ENCODE measurements at places on chromosomes 3 and 15.

DNA sequence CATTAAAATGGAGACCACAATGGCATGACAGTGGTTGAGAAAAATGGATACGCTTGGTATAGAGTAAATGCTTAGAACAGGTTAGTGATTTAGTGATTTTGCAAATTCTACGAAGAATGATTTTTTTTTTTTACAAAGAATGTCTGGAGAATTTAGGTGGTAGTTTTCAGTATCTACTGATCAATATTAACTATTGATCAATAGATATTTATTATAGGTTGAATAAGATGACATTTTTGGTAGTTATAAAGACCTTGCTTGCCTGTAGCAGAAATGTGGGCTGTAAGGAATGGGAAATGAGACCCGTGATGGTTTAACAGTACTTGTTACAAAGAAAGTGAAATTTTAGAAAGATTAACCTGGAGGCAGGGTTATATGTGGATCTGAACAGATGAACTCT lies 137.5 kb downstream of the NR2F2 start:
- H3K36me3 ChIP-seq: no peaks in the 10 kb centered on the region
- peaks cover 54% of the 10 kb centered on the region for H3K27me3 ChIP-seq
- no peak overlapping the region for H3K4me3 ChIP-seq
- no peaks in the 10 kb centered on the region for H3K4me1 ChIP-seq
- no peak overlapping the region for H3K27ac ChIP-seq
- DNase-seq: no peak

DNA sequence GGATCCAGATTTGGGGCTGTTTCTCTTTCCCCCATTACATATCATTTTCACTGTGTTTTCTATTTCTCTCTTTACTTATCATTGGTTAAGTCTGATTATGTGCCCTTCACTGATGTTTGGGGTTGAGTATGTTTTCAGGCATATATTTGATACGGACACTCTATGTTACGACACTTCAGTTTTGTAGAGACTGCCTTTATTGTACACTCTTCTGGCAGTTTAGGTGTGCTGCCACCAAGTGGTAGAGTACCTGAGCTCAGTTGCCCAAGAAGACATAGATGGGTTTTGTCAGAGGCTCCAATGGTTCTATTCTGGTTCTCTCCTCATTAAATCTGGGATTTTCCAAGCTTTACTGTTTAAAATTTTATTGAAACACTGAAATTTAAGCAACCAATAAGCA lies 255.0 kb upstream of the ROPN1 start:
- H3K4me1 ChIP-seq: peaks cover 4% of the 10 kb centered on the region
- peaks cover 21% of the 10 kb centered on the region for H3K27me3 ChIP-seq
- H3K4me3 ChIP-seq: no peak overlapping the region
- DNase-seq: no peak
- no peaks in the 10 kb centered on the region for H3K36me3 ChIP-seq

GRCh38 chr3:149657321-149657925 lies 402 bp downstream of the WWTR1 start:
- H3K27me3 ChIP-seq: peaks cover 18% of the 10 kb centered on the region
- peak overlapping the region; percentile 96 for H3K4me3 ChIP-seq
- no peaks in the 10 kb centered on the region for H3K36me3 ChIP-seq
- DNase-seq: no peak
- peaks cover 12% of the 10 kb centered on the region for H3K4me1 ChIP-seq

- H3K27ac ChIP-seq: no peak overlapping the region
- peaks cover 11% of the 10 kb centered on the region for H3K4me1 ChIP-seq
- no peak for DNase-seq
Measured at GRCh38 chr3:157063926-157064325, 96.0 kb downstream of the CCNL1 start.

DNA sequence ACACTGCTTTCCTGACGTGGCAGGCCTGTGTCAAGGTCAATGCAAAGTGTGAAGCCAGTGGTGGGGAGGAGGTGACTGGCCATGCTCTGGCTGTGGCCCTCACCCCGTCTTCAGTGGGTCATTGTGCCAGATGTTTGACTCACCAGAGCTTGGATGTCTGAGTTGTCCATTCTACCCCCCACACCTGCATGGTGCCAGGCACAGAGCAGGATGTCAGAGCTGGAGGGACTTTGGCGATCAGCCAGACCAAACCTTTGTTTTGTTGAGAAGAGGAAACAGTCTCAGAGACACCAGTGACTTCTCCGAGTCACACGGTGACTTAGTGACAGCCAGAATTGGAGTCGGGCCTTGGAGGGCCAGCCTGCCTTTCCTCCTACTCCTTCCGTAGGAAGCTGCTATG lies 49.5 kb downstream of the SMAD6 start:
- H3K4me1 ChIP-seq: no peaks in the 10 kb centered on the region
- no peak overlapping the region for H3K4me3 ChIP-seq
- H3K27ac ChIP-seq: no peak overlapping the region
- peaks cover 8% of the 10 kb centered on the region for H3K27me3 ChIP-seq
- no peak for DNase-seq

Measured in natural killer cell treated with Interleukin-12 subunit alpha and Interleukin-12 subunit beta and Interleukin-15 and Interleukin-18, amount 100 ng/mL, for 72 hours (primary cell).